Endothelial cell (in vitro differentiated cells): ENCODE measurements at places on chromosomes 4 and X. TPM values are rescaled to one million over a fixed set of nuclear protein-coding genes. Genes with fewer than 3 reads are reported as not detected.

- H3K27ac ChIP-seq = no peak overlapping the region
- no peaks in the 10 kb centered on the region for H3K4me1 ChIP-seq
- H3K4me3 ChIP-seq = no peak overlapping the region
- no peak for DNase-seq
Observed at GRCh38 chrX:129534816-129535578, 5.1 kb upstream of the OCRL start.

GRCh38 chr4:52299120-52299519 is 248.0 kb downstream of the SPATA18 start:
- no peak overlapping the region for H3K4me3 ChIP-seq
- no peak overlapping the region for H3K27ac ChIP-seq
- H3K27me3 ChIP-seq = no peaks in the 10 kb centered on the region
- no peak for DNase-seq

DNA sequence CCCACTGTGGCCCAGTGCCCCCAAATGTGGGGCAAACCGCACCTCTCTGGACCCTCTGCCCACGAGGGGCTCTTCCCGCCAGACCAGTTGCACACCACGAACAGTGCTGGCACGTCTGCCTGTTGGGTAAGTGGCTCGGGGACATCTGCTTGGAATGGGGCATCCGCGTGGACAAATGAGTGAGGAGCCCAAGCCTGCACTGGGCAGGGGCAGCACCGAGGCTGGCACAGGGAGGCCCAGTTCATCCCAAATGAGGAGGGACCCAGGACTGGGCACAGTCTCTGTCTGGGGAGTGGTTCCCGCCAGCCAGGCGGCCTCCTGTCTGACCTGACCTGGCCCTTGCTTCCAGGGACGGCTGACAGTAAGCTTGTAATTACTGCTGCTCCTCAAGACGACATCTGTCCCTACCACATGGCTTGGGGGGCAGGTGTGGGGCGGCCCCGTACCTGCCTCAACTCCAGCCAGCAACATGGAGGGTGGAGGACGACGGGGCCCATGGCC is 3.2 kb downstream of the SPON2 start:
- H3K36me3 ChIP-seq = no peaks in the 10 kb centered on the region
- H3K27me3 ChIP-seq = peaks cover 23% of the 10 kb centered on the region
- H3K4me1 ChIP-seq = no peaks in the 10 kb centered on the region
- no peak overlapping the region for H3K27ac ChIP-seq

GRCh38 chr4:185868983-185869382 is 57.0 kb upstream of the SORBS2 start:
- H3K4me3 ChIP-seq = no peak overlapping the region
- peaks cover 2% of the 10 kb centered on the region for H3K4me1 ChIP-seq
- no peaks in the 10 kb centered on the region for H3K27me3 ChIP-seq
- DNase-seq = no peak

GRCh38 chr4:73420615-73421014 is 15.4 kb upstream of the AFP start:
- no peaks in the 10 kb centered on the region for H3K4me1 ChIP-seq
- DNase-seq = no peak
- no peaks in the 10 kb centered on the region for H3K27me3 ChIP-seq
- H3K36me3 ChIP-seq = no peaks in the 10 kb centered on the region

DNA sequence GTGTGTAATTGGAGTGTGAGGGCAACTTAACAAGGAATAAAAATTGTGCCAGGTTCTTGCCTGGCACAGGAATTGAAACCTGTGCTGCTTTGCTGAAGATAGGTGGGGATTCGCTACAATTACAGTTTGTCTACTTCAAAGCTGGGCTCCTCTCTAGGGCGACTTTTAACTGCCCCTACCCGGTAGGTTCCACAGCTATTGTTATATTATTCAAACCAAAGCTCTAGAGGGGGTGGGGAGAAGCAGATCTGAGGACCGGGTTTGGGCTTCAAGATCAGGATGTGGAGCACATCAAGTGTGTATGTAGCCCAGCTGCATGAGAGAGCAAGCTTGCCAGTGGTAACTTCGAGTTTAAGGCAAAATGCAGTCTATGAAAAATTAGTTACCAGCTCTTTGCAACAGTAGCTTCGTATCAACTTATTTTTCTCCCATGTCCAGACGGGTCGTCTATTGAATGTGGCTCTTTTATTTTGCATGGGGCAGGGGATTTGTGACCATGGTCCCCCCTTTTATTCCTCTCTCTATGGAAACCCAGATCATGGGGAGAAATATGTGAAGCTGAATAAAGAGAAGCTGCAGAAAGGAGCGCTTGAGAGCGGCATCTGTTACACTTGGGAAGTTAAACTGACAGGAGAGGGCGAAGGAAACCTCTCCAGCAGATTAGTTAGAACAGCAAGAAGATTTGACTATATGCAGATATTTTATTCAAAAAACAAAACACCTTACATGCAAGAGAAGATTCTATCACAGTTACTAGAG is 3.2 kb upstream of the POU3F4 start:
- H3K4me3 ChIP-seq = no peak overlapping the region
- peaks cover 5% of the 10 kb centered on the region for H3K27me3 ChIP-seq
- no peak overlapping the region for H3K27ac ChIP-seq
- no peak for DNase-seq

The TRAM1L1 gene
- total RNA-seq = 1.8 TPM

The BMPR1B gene
- total RNA-seq = 5.4 TPM

- DNase-seq = no peak
- no peak overlapping the region for H3K27ac ChIP-seq
- no peaks in the 10 kb centered on the region for H3K36me3 ChIP-seq
- H3K4me1 ChIP-seq = no peaks in the 10 kb centered on the region
Observed at GRCh38 chrX:25344161-25344936, 328.6 kb upstream of the ARX start.

DNA sequence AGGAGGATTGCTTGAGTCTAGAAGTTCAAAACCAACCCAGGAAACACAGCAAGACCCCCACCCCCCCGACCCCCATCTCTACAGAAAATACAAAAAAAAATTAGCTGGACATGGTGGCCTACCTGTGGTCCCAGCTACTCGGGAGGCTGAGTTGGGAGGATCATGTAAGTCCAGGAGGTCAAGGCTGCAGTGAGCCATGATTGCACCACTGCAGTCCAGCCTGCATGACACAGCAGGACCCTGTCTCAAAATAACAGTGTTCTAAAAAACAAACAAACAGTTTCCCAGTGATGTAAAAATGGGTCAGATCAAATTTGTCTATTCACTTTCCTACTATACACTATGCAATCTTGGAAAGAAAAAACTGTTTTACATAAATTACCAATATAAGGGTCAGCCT is 2.0 kb upstream of the CBR4 start:
- peaks cover 16% of the 10 kb centered on the region for H3K4me1 ChIP-seq
- no peaks in the 10 kb centered on the region for H3K36me3 ChIP-seq
- no peak for DNase-seq
- no peak overlapping the region for H3K4me3 ChIP-seq
- H3K27ac ChIP-seq = no peak overlapping the region

- H3K4me3 ChIP-seq = peak overlapping the region; percentile 10
- H3K27me3 ChIP-seq = peaks cover 3% of the 10 kb centered on the region
- DNase-seq = no peak
- H3K27ac ChIP-seq = peak overlapping the region; percentile 79
- H3K4me1 ChIP-seq = peaks cover 55% of the 10 kb centered on the region
- H3K36me3 ChIP-seq = peaks cover 19% of the 10 kb centered on the region
Observed at GRCh38 chr4:42654631-42655268, 2.2 kb downstream of the ATP8A1 start.

DNA sequence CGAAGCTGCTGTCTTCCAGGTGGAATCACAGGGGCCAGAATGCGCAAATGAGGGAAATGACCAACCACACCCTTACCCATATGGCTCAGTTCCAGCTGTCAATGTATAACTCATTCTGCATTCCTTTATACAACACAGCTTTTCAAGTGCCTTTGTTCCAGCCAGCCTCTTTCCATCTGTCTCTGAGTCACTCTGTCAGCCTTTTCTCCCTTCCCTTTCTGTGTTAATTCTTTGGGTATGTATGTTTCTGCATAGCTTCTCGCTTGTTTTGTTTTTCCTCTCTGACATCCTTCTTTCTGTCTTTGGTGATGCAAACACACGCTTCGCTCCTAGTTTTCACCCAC is 54.5 kb downstream of the RS1 start:
- no peak for DNase-seq
- peaks cover 10% of the 10 kb centered on the region for H3K36me3 ChIP-seq
- no peak overlapping the region for H3K27ac ChIP-seq
- H3K4me3 ChIP-seq = no peak overlapping the region
- H3K27me3 ChIP-seq = no peaks in the 10 kb centered on the region
- H3K4me1 ChIP-seq = peaks cover 12% of the 10 kb centered on the region

- H3K27me3 ChIP-seq = peaks cover 1% of the 10 kb centered on the region
- H3K36me3 ChIP-seq = no peaks in the 10 kb centered on the region
- no peak overlapping the region for H3K4me3 ChIP-seq
- DNase-seq = no peak
Observed at GRCh38 chr4:8173492-8174242, 15.1 kb upstream of the ABLIM2 start.

DNA sequence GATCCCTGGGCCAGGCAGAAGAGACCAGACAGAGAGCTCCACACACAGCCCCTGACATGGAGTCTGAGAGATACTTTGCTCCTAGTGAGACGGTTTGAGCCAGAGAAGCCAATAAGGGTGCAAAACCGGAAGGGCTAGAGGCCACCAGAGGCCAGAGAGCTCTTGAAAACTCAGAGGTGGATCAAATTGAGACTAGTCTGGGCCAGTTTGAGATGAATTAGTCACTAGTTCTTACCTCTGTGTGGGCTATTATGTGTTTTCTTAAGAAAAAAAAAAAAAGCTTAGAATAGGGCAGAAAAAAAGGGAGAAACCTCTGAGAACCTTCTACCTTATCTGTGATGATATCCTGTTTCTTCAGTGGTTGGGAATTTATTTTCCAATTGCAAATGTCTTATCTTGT is 110.4 kb upstream of the EDNRA start:
- H3K4me1 ChIP-seq = no peaks in the 10 kb centered on the region
- peaks cover 4% of the 10 kb centered on the region for H3K27me3 ChIP-seq
- DNase-seq = no peak
- no peak overlapping the region for H3K27ac ChIP-seq
- no peak overlapping the region for H3K4me3 ChIP-seq
- H3K36me3 ChIP-seq = no peaks in the 10 kb centered on the region

The TRIM61 gene
- total RNA-seq = 1.8 TPM
